Cardiac fibroblast (primary cell): ENCODE measurements at places on chromosomes 4 and X.

- DNase-seq, result no peak
These were observed 39.0 kb upstream of the SLC7A3 start for GRCh38 chrX:70969635-70970481.

GRCh38 chrX:13939741-13940597, 89.7 kb downstream of the GEMIN8 start:
- DNase-seq, result no peak

DNA sequence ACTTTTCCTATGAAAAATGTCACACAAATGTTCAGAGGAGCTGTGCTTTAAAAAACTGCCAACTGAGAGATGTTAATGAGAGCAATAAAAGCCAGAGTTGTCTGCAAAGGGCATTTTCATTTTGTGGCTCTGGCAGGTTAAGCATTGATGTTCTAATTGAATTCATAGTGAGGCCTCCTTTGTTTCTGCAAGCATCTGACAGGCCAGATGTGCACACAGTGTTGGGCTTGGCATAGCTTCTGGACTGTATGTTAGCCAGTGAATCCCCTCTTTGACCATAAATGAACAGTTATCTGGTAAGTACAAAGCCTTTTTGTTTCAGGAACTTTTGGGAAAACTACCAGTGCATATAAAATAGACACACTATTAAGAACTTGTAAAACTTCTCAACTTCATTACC, 81.9 kb downstream of the JADE3 start:
- peak; percentile 3 for DNase-seq

DNA sequence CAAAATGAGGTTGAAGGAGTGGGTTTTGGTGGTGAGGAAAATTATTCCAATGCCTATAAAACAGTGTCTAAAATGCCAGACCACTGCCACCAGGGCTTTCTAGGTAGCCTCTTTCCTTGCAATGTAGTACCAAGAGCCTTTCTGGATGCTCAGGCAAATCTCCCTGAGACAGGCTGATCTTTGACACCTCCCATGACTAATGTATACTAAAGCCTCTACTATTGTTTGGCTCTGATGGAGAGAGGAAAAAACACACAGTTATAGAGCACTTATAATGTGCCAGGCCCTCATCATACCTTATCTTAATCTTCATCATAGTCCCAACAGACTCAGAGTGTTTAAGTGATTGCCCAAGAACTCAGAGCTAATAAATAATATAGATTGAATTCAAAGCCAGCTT, 5.8 kb downstream of the MTMR8 start:
- no peak for DNase-seq

- DNase-seq, result peak; percentile 57
These were observed 233.9 kb upstream of the MAB21L2 start for GRCh38 chr4:150348079-150348478.

DNA sequence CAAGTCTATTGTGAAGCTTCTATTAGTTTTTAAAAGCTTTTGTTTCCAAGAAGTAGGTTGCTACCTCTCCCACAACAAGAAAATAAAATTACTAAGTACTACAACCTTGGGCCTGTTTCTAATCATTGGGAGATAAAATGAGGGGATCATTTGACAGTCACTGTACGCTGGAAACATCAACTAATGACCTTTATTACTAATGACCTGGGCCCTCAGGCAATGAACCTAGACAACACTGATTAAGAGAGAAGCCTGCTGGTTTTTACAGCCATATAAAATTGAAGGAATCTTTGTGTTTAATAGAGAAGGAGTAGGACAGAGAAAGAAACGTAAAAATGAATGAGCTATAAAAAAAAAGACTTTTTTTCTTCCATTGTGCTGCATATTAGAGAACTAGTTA, 1000.9 kb downstream of the STPG2 start:
- DNase-seq, result no peak

DNA sequence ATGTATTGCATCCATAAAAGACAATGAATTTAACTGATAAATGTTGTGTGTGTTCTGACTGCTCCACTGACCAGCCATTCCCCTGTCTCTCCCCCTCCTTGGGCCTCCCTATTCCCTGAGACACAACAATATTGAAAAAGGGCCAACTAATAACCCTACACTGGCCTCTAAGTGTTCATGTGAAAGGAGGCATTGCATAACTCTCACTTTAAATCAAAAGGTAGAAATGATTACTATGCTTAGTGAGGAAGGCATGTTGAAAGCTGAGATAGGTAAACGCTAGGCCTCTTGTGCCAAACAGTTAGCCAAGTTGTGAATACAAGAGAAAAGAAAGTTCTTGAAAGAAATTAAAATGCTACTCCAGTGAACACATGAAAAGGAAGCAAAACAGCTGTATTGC, 152.7 kb downstream of the POU4F2 start:
- DNase-seq, result no peak
